ENCODE measurements at places on chromosomes 7 and 10.

- no peak for DNase-seq
These were observed 203.7 kb downstream of the HERPUD2 start for GRCh38 chr7:35491233-35491632.

DNA sequence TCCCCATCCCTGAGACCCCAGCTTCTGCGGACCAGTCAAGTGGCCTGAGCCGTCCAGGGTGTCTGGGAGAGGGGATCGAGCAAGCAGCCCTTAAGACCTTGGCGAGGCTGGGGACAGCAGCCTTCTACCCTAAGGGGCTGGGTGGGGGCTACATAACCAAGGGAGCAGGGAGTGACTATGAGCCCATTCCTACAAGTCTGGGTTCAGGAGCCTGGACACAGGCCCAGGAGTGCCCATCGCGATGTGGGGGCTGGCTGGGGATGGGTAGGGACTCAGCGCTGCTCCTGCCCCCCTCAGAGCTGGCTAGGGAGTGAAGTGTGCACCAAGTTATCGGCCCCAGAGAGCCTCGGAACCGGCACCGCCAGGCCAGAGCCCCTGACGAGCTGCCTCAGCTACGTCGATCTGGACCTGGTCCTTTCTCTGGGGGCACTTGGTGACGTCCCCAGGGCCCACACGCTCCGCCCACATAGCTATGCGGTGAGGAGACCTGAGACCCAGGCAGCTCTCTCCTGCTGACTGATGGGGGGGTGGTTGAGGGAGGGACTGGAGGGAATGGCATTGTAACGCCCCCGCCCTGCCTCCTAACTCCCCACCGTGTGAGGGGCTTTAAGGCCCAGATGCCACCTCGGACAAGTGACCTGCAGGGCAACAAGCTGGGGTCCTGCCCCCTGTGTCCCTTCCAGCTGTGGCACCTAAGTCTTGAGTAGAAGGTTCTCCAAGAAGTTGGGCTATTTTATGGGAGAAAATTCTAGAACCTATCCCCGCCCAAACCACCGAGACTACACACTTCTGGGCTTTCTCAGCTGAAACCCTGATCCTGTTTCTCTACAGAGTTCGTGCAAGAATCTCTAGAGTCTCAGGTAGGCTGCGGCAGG, 2.5 kb downstream of the SAP25 start:
- DNase-seq, result no peak

DNA sequence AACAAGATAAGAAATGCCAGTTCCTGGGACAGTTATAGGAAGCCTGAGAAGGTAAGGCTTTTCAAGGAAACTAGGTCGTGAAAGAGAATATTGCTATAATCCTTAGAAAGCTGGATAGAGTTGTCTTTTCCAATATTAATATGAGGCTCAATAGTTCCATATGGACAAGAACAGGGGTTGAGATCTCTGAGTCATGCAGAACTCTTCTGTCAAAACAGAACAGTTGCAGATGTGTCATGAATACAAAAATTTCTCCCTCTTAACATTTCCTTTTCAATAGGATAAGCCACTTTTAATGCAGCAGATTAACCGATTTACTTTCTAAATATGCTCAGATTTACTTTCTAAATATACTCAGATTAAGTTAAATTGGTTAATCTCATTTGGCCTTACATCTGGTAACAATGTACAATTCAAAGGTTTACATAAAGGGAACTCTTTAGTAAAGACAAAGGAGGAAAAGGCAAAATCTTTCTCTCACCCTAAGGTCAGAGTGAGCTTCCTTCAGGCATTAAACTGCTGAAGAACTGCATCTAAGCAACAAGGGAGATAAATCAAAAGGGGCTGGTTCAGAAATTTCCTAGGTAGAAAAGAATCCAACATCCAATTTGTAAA, 104.7 kb upstream of the PCDH15 start:
- no peak for DNase-seq

- DNase-seq, result no peak
These were observed 19.6 kb downstream of the ARL4A start for GRCh38 chr7:12706900-12707536.

- no peak for DNase-seq
These were observed 868.0 kb downstream of the KCNMA1 start for GRCh38 chr10:76769582-76769981.

GRCh38 chr7:42527004-42527403, 290.0 kb upstream of the GLI3 start:
- no peak for DNase-seq

- no peak for DNase-seq
These were observed 121.0 kb upstream of the TBX20 start for GRCh38 chr7:35374858-35375257.

DNA sequence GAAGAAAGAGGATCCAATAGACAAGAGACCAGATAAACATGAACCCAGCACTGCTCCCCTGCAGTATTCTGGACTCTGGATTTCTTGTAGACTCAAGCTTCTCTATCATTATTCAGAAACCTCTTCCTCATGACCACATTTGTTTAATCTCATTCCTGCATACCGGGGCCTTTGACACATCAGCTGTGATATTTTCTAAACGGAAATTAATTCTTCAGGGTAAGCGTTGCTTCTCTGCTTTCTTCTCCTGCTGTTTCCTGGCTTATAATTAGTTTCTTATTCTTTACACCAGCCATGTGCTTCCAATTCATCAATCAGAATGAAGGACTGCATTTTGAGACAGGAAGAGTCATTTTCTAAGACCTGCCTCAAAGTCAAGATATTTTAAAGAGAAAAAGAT, 54.2 kb upstream of the TARP start:
- DNase-seq, result no peak

- DNase-seq, result no peak
These were observed 62.8 kb upstream of the C7orf33 start for GRCh38 chr7:148527717-148528168.
